ENCODE measurements at places on chromosomes 11 and 22.
A peak's percentile ranks its signal among the peaks of the same experiment; 100 is the strongest.

GRCh38 chr11:61486779-61487178, 21.8 kb upstream of the LRRC10B start:
- DNase-seq, result no peak

- no peak for DNase-seq
These were observed 33.2 kb downstream of the CSF2RB start for GRCh38 chr22:36946421-36947158.

- DNase-seq, result no peak
These were observed 89.0 kb downstream of the CCDC73 start for GRCh38 chr11:32705309-32706033.

- no peak for DNase-seq
These were observed 70.3 kb downstream of the CCDC81 start for GRCh38 chr11:86444981-86445380.

GRCh38 chr11:5290106-5290505, 11.6 kb downstream of the OR51B4 start:
- no peak for DNase-seq

GRCh38 chr11:118790357-118791110, 430 bp downstream of the DDX6 start:
- peak; percentile 44 for DNase-seq

GRCh38 chr22:49662681-49663080, 165.0 kb downstream of the BRD1 start:
- DNase-seq, result no peak

- DNase-seq, result no peak
These were observed 1074.5 kb downstream of the TBC1D22A start for GRCh38 chr22:47836957-47837356.

GRCh38 chr11:118545533-118545932, 14.5 kb downstream of the TMEM25 start:
- no peak for DNase-seq

- DNase-seq, result no peak
These were observed 597 bp upstream of the PLXNB2 start for GRCh38 chr22:50307890-50308596.
